ENCODE measurements at places on chromosomes 3 and 15. TPM values are rescaled to one million over a fixed set of nuclear protein-coding genes. Genes with fewer than 3 reads are reported as not detected.

The IL5RA gene
- not detected for total RNA-seq

The MOBP gene
- total RNA-seq: not detected

The GSK3B gene
- 35.7 TPM for total RNA-seq

The KLHL6 gene
- 18.2 TPM for total RNA-seq

The WDR49 gene
- 0.32 TPM for total RNA-seq

The COL6A5 gene
- not detected for total RNA-seq

The PLCL2 gene
- total RNA-seq: 6.2 TPM

The TMEM207 gene
- not detected for total RNA-seq

The MED12L gene
- 0.32 TPM for total RNA-seq

The CISH gene
- 0.15 TPM for total RNA-seq

The CLDN18 gene
- not detected for total RNA-seq

The KNG1 gene
- not detected for total RNA-seq

The TP63 gene
- total RNA-seq: not detected

The TRAT1 gene
- not detected for total RNA-seq

The CACNA1D gene
- not detected for total RNA-seq

The SLC12A1 gene
- not detected for total RNA-seq

The TCF12 gene
- 48.0 TPM for total RNA-seq

The ZBTB47 gene
- 13.6 TPM for total RNA-seq

The ITIH1 gene
- total RNA-seq: not detected

The PIF1 gene
- 12.6 TPM for total RNA-seq

The EPM2AIP1 gene
- 11.4 TPM for total RNA-seq

The VWA5B2 gene
- not detected for total RNA-seq

The CRELD1 gene
- 27.6 TPM for total RNA-seq

The TUSC7 gene
- under 0.01 TPM for total RNA-seq

All from epithelial cell of umbilical artery (primary cell).